Heart right ventricle (tissue), 16 donors: ENCODE measurements at places on chromosomes 6 and 20.
A peak's percentile ranks its signal among the peaks of the same experiment; 100 is the strongest.

- no peak for DNase-seq
Measured at GRCh38 chr6:109739686-109740085, 48.6 kb downstream of the FIG4 start.

DNA sequence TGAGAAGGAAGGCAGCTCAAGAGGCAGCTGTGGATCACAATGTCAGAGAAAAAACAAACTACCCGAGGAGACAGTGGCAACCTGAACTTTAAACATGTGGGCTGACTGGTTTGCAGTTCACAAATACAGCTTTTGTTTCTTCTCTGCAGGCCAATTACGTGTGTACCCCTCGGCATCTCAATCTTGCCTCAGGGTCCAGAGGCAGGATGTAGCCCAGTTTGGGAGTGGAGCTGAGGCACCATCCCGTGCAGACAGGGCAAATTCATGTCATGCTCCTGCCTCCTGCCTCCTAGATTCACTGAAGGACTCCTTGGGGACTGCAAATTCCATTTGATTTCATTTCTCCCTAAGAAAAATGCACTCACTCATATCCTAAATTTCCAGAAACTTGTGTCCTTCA is 94.2 kb upstream of the KCNK16 start:
- DNase-seq: no peak

DNA sequence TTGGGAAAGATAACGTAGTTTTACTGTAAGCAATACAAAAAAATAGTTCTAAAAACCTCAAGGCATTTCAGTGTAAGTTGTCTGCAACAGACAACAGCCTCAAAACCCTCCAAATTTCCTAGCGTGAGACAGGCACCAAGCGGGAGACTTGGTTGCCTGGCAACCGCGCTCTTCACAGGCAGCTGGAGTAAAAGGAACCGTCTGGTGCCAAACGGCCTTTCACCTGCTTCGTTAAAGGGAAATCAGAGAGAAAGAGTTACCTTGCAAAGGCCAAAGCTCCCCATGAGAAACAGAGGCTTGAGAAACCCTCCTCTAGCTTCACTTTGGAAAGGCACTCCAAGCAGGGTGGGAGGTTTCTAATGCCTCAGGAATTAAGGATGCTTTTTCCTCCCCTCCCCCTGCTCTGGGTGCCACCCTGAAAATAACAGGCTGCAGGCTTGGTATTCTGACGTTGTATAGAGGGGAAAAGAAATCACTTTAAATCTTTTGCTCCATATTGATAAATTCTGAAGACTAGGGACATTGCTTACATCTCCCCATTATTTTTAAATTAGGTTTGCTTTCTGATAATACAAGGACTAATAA is 129.7 kb upstream of the UFL1 start:
- DNase-seq: no peak

GRCh38 chr20:36217226-36217625 is 19.1 kb upstream of the AAR2 start:
- no peak for DNase-seq

GRCh38 chr6:46756469-46757213 is 9.9 kb downstream of the ANKRD66 start:
- DNase-seq: no peak

GRCh38 chr6:32126880-32127279 is 1.2 kb downstream of the ATF6B start:
- no peak for DNase-seq

- DNase-seq: no peak
Measured at GRCh38 chr20:8227293-8227692, 95.2 kb downstream of the PLCB1 start.

DNA sequence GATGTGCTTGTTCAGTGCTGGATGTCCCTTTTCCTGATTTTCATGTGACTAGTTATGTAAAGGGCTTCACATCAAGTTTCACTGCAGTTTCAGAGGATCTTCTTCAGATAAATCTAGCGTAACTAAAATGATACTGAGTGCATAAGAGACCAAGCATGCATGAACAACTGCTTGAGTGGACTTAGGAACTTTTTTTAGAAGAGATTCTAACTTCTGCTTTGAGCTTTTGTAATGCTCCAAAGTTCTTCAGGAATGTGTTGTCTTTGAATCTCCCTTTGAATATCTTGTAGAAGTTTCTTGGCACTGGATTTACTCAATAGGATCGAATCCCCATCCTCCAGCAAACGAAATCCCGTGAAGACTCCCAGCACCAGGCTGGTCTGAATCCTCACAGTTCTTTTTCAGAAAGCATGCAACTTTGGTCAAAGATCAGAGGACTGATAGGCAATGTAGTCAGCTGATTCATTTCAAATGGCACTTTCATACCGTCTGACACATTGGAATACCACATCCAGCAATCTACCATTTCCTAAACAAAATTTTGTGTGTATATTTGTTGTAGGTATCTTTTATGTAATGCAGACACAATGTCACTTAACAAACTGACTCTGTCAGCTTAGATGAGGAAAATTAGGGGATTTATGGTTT is 33.2 kb downstream of the ENPP1 start:
- no peak for DNase-seq

DNA sequence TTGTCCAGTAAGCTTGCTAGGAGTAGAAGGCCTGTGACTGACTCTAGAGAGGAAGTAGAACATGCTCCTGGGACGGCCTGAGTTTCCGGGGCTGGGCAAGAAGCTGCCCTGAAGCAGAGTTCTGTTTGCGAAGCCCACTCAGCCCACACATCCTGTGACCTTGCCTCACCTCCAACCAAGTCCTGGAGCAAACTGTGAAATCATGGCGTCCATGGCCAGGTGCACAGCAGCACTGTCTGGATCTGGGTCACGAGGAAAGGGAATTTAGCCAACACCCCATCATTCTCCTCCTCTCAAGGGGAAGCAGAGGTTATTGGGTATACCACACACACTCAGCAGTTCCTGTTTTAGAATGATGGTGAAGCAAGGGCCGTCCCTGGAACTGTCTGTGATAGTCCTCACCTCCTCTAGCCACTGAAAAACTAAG is 87.5 kb downstream of the CRYBG1 start:
- DNase-seq: peak; percentile 26

DNA sequence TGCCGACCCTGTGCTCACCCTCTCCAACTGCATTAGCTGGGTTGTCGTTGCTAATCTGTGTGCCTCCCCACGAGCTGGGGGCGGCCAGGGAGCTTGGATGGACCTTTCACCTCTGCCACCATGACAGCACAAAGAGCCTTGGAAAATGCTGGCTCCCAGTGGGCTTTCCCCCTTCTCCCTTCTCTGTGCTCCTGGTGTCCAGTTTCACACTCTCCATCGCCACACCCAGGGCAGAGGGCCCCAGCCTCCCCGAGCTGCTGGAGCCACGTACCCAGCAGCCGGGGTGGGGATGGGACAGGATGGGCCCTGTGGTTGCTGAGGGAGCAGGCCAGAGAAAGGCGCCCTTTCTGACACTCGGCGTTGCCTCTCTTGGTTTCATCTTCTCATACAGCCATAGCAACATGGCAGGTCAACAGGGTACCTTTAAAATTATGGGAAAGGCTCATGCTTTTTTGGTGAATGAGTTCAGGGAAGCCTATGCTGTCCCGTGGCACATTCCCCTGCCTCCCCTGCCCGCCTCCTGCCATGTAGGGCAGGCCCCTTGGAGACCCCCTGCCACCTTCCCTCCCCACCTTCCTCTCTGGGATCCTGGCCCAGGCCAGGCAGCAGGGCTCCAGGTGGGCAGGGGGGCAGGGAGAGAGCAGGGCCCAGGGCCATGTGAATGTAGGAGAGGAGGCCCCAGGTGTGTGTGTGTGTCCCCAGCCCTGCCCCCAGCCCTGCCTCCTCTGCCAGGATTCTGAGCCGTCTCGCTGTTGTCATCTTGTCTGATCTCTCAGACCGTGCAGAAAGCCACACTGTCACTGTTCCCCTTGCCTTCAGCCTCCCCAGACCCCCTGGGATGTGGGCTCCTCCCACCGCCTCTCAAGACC is 85.2 kb upstream of the CCDC167 start:
- DNase-seq: no peak

DNA sequence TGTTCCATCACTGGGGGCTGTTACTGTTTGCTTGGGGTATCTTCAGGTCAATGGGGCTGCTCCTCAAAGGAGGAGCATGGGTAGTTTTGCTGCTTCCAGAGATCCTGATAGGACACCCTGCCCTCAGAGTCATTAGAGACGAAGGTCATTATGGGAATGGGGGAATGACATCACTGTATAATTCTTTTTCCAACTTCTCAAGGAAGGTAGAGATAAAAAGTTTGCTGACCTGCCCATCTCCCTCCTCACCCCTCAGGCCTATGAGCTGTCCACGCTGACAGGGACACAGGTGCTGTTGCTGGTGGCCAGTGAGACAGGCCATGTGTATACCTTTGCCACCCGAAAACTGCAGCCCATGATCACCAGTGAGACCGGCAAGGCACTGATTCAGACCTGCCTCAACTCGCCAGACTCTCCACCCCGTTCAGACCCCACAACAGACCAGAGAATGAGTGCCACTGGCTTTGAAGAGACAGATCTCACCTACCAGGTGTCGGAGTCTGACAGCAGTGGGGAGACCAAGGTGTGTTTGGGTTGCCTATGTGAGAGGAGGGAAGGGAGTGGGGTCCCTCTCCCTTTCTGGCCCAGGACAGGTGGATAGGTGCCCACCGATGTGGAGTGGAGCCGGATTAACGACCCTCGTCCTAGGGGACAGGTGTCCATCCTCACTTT is 2.7 kb downstream of the SRF start:
- DNase-seq: no peak

GRCh38 chr20:19652591-19653026 is 105.4 kb upstream of the RIN2 start:
- DNase-seq: no peak

DNA sequence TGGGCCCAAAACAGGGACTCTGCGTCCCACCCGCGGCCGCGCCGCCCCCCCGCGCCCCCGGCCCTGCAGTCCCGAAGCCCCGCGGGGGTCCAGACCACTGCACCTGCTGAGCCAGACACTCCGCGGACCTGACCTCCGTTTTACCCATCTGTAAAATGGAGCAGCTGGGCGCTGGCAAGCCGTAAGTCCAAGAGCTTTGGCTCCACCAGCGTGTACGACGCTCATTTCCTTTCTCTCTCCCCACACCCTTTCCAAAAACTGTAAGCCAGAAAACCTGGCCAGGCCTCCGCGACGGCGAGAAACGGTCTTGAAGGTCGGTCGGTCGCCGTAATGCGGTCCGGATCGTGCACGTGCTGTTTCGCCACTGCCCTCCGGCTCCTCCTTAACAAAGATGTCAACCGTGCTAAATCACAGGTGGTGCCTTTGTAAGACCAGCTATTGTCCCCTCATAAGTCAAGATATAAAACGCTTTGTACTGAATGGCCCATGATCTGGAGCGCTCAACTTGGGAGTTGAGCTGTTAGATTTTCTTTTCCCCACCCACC is 7.8 kb upstream of the NR2E1 start:
- DNase-seq: no peak

DNA sequence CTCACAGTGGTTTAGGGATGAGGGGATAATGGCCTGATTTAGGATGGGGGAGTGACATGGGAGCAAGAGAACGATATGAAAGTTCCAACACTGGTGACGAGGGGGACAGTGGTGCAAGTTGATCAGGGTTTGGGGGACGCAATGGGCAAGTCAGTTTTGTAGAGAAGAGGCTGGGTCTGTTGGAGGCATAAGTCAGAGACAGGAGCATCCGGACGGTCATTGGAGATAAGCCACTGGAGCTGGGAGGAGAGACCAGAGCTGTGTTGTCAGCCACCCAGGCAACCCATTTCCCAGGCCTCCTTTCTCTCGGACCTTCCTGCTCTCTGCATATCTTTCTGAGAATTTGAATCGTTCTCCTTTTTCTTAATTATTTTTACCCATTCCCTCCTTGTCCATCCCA is 9.5 kb downstream of the DNPH1 start:
- DNase-seq: no peak

DNA sequence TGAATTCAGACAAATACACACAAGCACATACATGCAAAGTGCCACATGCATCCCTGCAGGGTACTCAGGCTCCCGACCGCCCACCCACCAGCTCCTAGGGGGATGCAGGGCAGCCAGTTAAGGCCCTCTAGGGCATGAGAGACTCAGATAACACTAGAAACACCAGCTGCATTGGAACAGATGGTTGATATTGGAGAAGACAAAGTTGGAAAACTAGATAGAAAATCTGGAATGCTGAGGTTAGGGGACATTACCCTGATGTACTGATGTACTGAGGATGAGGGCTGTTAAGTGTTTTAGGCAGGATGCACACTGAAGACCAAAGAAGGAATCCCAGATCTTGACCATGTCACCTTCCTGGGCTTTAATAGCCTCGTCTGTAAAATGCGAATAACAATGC is 134.6 kb upstream of the ECI2 start:
- no peak for DNase-seq

GRCh38 chr6:126064257-126064747 is 78.0 kb downstream of the TRMT11 start:
- no peak for DNase-seq
